Spinal cord (tissue), 10 donors: ENCODE measurements at places on chromosomes 6 and 20. TPM values are rescaled to one million over a fixed set of nuclear protein-coding genes. Genes with fewer than 3 reads are reported as not detected.
A peak's percentile ranks its signal among the peaks of the same experiment; 100 is the strongest.

DNA sequence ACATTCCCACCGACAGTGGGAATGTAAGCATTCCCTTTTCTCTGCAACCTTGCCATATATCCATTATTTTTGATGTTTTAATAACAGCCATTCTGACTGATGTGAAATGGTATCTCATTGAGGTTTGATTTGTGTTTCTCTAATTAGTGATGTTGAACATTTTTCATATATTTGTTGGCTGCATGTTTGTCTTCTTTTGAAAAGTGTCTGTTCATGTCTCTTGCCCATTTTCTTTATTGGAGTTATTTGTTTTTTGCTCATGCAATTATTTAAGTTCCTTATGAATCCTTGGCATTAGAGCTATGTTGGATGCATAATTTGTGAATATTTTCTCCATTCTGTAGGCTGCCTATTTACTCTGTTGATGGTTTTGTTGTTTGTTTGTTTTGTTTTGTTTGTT is 18.0 kb upstream of the ABT1 start:
- no peak for DNase-seq

- DNase-seq, result no peak
These were observed 34.8 kb upstream of the ZFP64 start for GRCh38 chr20:52226370-52226769.

SAMD3 gene
- polyA plus RNA-seq, result 3.9 TPM

C6orf141 gene
- polyA plus RNA-seq, result 5.2 TPM

TGM2 gene
- 12.9 TPM for polyA plus RNA-seq

- DNase-seq, result no peak
These were observed 123.0 kb upstream of the RREB1 start for GRCh38 chr6:6984585-6985366.

HEY2 gene
- polyA plus RNA-seq, result 28.3 TPM

DNA sequence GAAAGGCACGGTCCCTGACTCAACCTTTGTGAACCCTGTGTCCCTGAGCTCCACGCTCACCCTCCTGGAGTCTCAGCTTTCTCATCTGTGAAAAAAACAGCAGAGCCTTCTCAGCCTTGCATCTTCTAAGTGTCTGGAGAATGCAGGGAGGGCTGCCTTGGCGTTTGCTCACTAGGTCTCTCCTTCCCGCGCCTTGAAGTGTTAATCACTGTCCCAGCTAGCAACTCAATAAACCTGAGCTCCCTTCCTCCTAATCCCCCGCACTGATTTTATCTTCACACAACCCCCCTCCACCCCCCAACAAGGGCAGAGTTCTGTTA is 34.9 kb upstream of the FOXC1 start:
- no peak for DNase-seq

- DNase-seq, result no peak
These were observed 7.4 kb downstream of the CYP39A1 start for GRCh38 chr6:46645265-46645664.

DNA sequence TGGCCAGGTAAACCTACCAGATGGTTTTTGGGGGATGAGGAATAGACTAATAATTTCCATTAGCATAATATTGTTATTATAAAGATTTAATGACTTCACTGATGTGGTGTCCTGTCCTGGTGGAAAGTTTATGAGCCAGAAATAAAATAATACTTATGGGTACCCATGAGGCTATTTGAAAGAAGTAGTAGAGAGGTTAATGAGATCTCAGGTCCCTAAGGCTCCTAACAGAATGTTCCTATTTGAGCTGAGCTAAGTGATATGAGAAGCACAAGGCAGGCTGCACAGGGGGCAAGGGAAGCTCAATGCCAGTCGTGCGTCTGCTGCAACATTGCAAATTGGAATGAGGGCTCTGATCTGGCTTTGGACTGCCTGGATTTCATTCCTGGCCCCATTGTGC is 174.1 kb downstream of the BMP2 start:
- DNase-seq, result no peak

GRCh38 chr6:167756597-167756996 is 70.1 kb upstream of the AFDN start:
- no peak for DNase-seq

- DNase-seq, result no peak
These were observed 99.5 kb downstream of the FOXC1 start for GRCh38 chr6:1709234-1709641.

GRCh38 chr6:115067690-115068447 is 725.0 kb upstream of the HS3ST5 start:
- DNase-seq, result no peak

DNA sequence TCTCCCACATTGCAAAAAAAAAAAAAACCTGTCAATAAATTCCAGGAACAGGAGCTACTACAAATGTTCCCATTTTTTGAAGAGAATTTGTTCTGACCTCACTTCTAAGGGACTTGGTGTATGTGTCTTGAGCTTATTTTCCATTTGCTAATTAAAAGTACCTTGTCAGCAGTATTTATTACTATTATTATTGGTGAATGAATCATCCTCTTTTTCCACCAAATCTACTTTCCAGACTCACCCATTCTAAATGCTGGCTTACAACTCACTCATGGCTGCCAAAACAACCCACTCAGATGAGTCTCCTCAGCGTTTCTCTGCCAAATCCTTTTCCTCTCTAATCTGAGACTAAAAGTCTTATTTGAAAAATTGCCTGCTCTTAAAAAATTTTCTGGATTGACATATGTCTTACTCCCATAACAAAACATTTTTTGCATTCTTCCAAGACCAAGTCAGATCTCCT is 33.2 kb upstream of the TASP1 start:
- DNase-seq, result no peak

VNN1 gene
- 0.08 TPM for polyA plus RNA-seq

TMC2 gene
- 6.3 TPM for polyA plus RNA-seq

GRCh38 chr20:33970229-33970628 is 23.5 kb upstream of the RALY start:
- DNase-seq, result no peak

DNA sequence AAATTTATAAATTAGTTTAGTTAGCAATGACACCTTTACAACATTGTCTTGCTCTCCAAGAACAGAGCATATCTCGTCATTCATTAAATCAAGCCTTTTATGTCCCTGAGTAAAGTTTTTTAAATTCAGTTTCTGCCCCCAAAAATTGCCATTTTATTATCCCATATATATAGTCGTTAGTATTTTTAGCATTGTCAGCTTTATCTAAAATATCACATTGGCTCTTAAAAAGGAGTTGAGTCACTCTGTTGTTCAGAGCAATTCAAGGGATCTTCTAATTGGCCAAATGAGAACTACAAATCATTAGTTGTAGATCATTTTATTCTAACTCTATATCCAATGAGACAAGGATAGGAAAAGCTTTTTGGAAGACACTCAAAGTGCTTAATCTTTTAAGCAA is 127.1 kb downstream of the COL9A1 start:
- DNase-seq, result no peak

PKIB gene
- 15.7 TPM for polyA plus RNA-seq

DNA sequence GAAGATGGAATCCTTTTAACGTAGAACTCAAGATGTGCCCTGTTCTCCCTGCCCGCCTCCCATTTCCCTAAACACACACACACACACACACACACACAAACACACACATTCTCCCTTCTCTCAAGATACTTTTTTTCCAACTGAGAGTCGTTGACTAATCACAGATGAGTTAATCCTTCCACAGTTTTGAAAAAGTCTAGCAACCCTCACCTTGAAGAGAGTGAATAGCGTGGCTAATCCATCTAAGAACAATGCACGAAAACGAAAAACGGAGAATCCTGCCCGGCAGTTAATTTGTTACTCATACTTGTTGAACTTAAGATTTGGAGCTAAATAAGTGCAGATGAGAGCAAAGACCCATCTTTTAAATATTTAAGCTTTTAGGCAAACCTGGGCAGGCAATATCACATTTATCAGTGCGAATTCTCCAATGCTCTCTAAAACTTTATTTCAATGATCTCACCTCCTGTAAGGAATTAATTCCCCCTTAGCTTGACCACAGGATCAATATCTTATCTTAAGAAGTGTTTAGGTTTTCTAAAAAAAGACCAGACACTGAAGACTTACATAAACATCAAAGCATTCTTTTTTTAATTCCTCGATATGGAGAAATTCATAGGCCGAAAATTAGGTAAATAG is 1.1 kb downstream of the AGPAT4 start:
- DNase-seq, result no peak

GRCh38 chr6:125375821-125376220 is 74.1 kb upstream of the HDDC2 start:
- no peak for DNase-seq

SLC12A5 gene
- 176 TPM for polyA plus RNA-seq

DNA sequence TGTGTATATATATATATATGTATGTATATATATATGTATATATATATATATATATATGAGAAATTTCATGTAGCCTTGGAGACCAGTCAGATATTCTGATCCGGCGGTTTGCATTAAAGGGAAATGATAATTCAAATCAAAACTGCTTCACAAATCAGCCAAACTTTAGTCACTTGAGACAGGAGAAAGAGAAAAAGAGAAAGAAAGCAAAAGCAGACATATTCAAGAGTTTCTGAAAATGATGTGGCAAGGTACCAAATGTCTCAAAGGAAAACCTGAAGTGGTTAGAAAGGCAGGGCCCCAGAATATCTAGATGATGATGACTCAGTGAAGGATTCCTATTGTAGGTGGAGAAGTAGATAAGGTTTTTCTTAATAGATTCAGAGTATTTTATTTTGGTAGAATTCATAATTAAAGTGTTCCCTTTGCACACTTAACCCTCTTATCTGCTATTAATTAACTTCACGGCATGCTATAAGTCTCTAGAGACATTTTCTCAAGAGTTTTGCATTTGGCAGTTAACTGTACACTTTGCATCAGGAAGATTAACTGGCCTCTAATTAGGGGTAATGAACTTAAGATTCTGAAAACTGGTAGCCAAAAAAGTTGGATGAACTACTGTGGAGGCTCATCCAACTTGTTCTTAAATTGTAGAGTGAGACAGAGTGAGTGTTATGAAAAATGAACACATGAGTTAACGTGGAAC is 50.1 kb upstream of the ASF1A start:
- DNase-seq, result no peak

GRCh38 chr6:168525926-168526630 is 85.1 kb downstream of the SMOC2 start:
- no peak for DNase-seq

ZC2HC1B gene
- polyA plus RNA-seq, result not detected

DNA sequence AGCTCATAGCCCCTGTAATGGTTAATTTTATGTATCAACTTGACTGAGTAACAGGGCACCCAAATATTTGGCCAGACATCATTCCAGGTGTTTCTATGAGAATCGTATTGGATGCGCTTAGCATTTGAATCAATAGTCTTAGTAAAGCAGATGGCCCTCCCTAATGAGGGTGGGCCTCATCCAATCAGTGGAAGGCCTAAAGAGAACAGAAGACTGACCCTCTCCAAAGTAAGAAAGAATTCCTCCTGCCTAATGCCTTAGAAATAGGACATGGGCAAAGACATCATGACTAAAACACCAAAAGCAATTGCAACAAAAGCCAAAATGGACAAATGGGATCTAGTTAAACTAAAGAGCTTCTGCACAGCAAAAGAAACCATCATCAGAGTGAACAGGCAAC is 352.5 kb upstream of the SASH1 start:
- DNase-seq, result no peak

WFDC2 gene
- 70.0 TPM for polyA plus RNA-seq

GRCh38 chr20:3712279-3712873 is at the start of gene SIGLEC1:
TSS of gene SIGLEC1 (minus strand) at chr20:3712600. CDS start at chr20:3707128, 5,472 bp downstream.
- no peak for DNase-seq

- no peak for DNase-seq
These were observed 7.8 kb downstream of the PANK2 start for GRCh38 chr20:3896853-3897583.

GRCh38 chr20:21179757-21180156 is 53.9 kb downstream of the KIZ start:
- DNase-seq, result no peak

GRCh38 chr6:11386726-11387125 is 150.8 kb upstream of the TMEM170B start:
- DNase-seq, result no peak

DNA sequence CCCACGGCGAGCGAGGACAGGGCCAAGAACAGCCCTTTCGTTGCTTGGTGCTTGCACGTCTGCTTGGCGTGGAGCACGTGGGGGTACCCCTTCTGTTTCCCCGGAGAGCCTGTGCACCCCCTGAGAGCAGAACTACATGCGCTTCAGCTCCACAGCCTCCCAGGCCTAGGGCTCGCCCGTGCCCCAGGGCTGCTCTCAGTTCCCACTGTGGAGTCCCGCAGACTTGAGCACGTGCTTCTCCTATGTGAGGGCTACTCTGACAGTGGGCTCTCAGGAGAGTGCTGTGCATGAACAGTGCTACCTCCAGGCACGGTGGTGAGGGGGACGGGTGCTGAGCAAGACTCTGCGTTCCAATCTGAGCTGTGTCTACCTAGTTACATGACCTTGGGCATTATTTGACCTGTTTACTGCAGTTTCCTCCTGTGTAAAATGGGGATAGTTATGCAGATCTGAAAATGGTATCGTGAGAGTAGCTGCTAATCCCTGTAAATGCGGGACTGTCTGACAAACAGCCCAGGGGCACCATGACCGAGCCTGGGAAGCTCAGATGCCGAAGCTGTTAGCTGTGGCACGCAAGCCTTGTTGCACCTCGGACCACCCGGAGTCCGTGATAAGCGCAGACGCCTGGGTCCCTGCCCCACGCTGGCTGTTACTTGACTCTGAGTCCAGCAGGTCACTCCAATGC is 82.4 kb downstream of the IRF4 start:
- DNase-seq, result no peak

CAGE1 gene
- not detected for polyA plus RNA-seq

GRCh38 chr6:116004841-116005815 is 55.6 kb downstream of the FRK start:
- DNase-seq, result no peak

DNA sequence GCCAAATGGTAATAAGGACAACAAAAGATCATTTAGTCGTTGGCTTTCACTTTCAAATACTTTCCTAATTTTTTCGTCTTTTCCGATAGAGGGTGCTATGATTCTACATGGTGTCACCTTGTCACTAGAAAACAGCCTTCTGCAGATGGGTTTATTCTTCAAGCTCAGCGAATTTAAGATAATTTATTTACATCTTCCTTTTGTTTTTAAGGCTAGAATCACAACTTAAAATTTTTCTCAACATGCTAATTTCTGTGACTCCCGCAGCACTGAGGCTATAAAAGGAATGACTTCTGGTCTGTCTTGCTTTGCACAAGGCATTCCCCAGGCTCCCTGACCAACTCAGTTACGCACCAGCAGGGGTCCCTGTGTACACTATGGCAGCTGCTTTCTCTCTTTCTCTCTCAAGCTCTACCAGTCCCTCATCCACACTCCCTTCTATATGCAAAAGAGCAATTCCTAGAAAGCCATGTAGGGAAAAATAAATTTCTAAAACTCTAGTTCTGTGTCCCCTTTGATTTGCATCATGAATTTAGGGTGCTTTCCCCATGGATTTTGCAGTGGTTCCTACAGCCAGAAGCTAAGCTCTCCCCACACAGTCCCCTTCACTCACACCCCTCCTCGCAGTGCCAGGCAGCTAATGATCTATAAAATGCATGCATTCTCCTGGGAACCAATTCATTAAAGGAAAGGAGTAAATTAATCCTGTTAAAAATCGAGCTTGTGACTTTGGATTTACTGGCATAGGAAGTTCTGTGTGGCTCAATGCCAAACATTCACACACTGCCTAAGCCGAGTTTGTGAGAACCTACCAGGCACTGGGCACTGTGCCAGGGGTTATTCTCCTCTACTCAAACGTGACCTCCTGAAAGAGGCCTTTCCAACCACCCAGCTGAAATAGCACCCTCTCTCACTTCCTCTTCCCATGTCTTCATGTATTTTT is 74.5 kb downstream of the DCDC2 start:
- peak; percentile 75 for DNase-seq
